Effector memory CD8-positive, alpha-beta T cell (primary cell): ENCODE measurements at places on chromosomes 1 and 21.

DNA sequence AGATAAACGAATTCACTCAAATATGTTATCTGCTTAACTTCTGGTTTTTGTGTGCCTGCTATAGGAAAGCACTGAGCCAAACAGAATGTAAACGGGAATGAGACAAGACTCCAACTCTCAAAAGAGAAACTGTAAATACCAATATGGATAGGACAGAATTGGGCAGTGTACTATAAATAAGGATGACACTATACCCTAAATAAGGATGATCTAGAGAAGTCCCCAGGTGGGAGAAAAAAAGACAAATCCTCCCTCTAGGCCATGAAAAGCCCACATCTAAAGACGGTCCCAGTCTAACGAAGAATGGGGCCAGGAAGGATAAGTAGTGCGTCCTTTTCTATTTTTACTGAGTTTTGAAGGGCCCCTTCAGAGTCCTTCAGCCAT lies 1.5 kb upstream of the GABPB2 start:
- no peak for DNase-seq

DNA sequence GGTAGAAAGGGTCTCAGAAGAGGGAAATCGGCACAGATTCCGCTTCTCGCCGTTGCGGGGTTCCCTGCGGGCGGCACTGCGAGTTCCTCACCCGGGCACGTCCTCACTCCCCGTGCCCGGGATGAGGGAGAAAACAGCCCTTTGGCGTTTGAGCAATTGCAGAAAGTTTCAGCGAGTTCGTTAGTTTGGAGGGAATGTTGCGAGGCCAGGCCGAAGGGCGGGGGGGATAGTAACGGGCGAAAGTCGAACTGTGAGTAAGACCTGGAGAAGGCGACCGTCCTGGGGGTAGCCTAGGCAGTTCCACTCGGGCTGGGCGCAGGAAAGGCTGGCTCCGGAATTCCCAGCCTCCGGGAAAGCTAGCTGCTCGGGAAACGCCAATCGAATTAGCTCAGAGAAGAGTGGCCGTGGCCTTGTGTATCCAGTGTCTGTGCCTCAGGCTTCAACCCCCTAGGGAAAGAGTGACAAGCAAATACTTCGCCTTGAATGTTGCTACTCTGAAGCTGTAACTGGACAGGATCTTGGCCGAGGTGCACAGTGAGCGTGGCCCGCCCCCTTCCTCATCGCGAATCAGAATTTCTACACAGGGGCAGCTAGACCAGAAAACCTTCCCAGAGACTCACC lies 787 bp downstream of the PTGFR start:
- no peak for DNase-seq

GRCh38 chr1:205701891-205702290 lies 21.6 kb upstream of the SLC45A3 start:
- no peak for DNase-seq

GRCh38 chr1:211623515-211623914 lies 44.6 kb upstream of the SLC30A1 start:
- no peak for DNase-seq

DNA sequence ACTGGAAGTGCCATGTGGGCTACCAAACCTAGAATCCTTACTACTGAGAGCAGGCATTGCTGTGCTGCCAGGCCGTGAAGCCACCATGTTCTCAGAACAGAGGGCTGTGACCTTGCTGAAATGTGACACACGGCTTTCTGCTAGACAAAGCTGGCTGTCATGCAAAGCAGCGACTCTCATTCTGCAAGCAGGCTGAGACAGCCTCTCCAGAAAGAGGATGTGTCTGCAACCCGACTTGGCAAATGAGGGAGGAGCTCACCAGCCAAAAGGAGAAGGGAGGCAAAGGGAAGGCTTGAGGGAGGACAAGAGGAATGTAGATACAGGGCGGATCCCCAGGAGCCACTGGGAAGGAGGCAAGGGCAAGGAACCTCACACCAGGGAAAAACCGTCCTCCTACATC lies 85.7 kb upstream of the KRTAP19-8 start:
- no peak for DNase-seq

- no peak for DNase-seq
These were observed 1.7 kb downstream of the PTGFR start for GRCh38 chr1:78492386-78492950.

GRCh38 chr1:190303501-190303900 lies 174.2 kb downstream of the BRINP3 start:
- no peak for DNase-seq

GRCh38 chr1:22112554-22112953 lies 30.3 kb downstream of the WNT4 start:
- DNase-seq, result no peak

GRCh38 chr1:172914501-172915144 lies 136.1 kb downstream of the TNFSF18 start:
- no peak for DNase-seq

- DNase-seq, result no peak
These were observed 25.0 kb upstream of the EPHB2 start for GRCh38 chr1:22685591-22686059.

DNA sequence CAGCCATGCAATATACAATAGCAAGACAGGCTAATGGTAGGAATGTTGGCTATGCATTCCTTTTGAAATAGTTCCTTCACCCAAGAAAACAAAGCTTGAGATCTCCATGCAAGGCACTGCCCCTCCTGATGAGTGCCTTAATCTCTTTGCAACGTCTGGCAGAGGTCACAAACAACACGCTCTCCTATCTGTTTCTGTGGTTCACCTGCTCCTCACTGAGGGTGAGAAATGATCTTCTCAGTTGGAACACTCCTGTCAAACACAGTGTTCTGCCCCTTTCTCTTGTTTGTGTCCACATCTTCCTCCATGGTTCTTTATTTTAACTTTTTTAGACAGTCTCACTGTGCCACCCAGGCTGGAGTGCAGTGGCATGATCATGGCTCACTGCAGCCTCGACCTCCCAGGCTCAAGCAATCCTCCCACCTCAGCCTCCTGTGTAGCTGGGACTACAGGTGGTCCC lies 21.2 kb upstream of the XPR1 start:
- DNase-seq, result no peak

DNA sequence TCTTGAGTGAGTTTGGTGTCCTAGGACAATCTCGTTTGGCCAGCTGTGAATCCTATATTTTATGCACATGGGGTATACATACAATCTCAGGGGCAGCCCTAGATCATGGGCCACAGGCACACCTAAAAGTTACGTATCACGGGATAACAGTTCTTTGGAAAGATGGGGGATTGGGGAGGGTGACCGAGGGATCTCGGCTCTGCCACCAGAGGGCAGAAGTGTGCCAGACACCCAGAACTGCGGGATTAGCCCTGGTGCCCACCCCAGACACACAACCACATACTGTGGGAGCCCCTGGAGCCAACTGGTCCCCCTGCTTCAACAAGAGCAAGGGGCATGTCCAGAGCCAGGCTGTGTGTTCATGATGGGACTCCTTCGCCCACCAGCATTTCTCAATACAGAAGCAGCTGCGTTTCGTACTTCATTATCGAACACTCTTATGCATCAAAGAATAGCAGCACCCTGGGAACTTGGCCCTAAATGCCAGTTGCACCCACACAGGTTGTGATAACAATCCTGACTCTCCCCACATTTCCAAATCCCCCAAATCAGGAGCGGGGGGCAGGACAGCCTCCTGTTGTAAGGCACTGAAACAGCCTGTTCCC lies 37.4 kb downstream of the TMCO4 start:
- DNase-seq, result peak; percentile 7

GRCh38 chr1:240619357-240619756 lies 7.4 kb upstream of the GREM2 start:
- no peak for DNase-seq

DNA sequence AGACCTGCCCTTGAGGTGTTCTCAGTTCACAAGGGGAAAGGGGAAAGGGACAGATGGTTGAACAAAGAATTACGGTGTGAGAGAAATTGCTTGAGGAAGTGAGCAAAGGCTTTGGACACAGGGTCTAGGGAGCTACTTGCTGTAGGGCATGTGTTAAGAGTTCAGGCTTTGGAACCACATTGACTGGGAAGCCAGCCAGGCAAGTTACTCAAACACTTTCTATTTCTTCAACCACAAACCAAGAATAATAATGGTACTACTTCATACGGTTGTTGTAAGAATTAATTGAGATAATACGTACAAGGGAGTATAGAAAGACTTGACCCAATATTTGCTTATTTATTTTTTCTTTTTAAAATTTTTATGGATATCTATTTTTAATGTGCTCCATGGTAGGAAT lies 26.6 kb downstream of the AK4 start:
- DNase-seq, result no peak

- no peak for DNase-seq
These were observed 1.1 kb upstream of the YBX1 start for GRCh38 chr1:42680921-42681683.

DNA sequence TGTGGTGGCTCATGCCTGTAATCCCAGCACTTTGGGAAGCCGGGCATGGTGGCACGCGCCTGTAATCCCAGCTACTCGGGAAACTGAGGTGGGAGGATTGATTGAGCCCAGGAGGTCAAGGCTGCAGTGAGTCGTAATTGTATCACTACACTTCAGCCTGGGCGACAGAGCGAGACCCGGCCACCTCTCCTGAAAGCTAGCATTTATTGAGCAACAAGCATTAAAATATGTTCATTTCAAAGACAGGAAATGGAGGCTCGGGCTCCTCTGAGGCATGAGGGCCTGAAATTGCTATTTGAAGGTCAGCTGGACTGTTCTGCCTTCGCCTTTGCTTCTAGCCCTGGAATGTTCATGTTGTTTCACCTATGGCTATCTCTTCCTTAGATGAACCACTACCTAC lies 34.5 kb downstream of the SPATA21 start:
- no peak for DNase-seq

GRCh38 chr1:56382929-56383328 lies 196.4 kb downstream of the PLPP3 start:
- no peak for DNase-seq

GRCh38 chr1:150404465-150404864 lies 40.5 kb downstream of the RPRD2 start:
- no peak for DNase-seq

GRCh38 chr1:24181619-24182018 lies 5.5 kb downstream of the IFNLR1 start:
- no peak for DNase-seq

DNA sequence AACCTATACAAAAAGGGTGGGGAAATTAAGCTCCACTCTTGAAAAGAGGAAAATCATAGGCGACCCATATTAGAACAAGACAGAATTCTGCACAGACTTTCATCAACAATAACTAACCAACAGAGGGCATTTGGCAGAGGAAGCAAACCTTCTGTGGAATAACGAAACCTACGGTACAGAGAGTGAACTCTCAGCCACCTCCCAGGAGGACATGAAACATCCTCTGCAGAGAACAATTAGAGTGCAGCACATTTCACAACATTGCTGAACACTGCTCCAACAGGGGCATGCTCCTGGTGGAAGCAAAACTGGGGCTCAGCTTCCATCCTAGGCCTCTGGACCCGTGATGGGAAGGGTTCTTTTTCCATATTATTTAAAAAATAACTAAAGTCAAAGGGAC lies 110.9 kb downstream of the KCNJ15 start:
- no peak for DNase-seq

DNA sequence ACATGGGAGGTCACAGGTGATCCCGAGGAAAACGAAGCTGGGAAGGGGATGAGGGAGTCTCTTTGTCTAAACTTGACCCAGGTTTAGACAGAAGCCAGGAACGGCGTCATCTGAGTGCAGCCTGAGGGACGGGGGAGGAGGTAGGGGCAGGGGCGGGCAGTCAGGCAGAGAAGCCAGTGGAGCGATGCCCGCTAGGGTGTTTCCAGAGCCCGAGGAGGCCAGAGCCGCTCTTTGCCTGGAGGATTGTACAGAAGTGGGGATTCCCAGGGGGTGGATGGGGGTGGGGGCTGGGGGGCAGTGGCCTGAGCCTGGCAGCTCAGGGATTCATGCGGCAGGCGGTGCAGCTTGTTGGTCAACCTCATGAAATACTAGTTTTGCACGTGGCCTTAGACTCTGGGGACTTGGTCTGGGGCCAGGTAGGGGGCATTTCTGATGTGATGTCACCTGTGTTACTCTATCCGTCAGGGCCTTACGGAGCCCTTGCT lies 58.4 kb downstream of the VPS26C start:
- DNase-seq, result no peak

GRCh38 chr1:40160806-40161124 lies 422 bp upstream of the RLF start:
- DNase-seq, result no peak

DNA sequence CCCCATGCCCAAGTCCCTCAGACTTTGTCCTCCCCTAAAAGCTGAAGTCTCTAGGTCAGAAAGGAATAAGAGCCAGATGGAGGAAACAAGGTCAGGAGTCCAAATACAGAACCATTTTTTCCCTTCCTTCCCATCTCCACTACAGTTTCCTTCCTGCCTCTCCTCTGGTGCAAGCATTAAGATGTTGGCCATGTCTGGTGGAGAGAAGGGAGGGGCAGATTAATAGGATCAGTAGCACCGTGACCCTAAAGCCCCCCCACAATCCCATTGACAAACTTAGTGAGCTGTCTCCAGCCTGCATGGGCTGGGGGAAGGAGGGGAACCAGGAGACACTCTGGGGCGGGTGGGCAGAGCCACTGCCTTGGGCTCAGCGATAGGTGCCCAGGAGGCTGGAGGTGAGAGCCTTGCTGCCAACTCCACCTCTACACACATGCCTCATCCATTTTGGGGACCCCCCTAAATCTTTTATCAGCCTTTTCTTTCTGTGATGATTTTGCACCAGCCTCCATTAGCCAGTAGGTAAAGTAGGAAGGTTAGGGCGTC lies 59.8 kb downstream of the RHBG start:
- no peak for DNase-seq

- DNase-seq, result no peak
These were observed 43.0 kb downstream of the TOR3A start for GRCh38 chr1:179124873-179125272.

- no peak for DNase-seq
These were observed 116.2 kb upstream of the KCNK2 start for GRCh38 chr1:214966346-214966745.

GRCh38 chr1:110986407-110986891 lies 22.7 kb upstream of the LRIF1 start:
- no peak for DNase-seq

DNA sequence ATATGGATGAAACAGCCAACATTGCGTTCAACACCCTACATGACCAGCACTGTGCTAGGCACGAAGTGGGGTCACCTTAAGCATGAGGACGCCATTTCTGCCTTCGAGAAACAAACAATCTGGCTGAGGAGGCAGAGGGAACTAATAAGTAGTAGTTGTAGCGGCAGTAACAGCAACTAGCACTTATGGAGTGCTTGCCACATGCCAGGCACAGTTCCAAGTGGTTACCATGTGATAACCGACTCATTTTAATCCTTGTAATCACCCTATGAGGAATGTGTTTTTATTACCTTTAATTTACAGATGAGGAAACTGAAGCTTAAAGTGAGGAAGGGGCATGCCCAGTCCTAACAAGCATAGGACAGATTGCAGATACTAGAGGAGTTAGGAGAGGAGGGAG lies 33.7 kb downstream of the KCND3 start:
- DNase-seq, result no peak

- DNase-seq, result no peak
These were observed 171.3 kb upstream of the BEND5 start for GRCh38 chr1:48947761-48948537.
